Neural cell (in vitro differentiated cells): ENCODE measurements at places on chromosomes 6 and 20. TPM values are rescaled to one million over a fixed set of nuclear protein-coding genes. Genes with fewer than 3 reads are reported as not detected.

Gene NR2E1
- 0.50 and 1.3 TPM in 2 replicates for polyA plus RNA-seq

Gene TUBB2B
- 3,172 and 3,711 TPM in 2 replicates for polyA plus RNA-seq

Gene DYNLT2
- polyA plus RNA-seq, result 1.8 and 2.8 TPM in 2 replicates

Gene BPIFB1
- not detected in 2 replicates for polyA plus RNA-seq

Gene CCN6
- polyA plus RNA-seq, result not detected in 2 replicates

Gene SGK1
- polyA plus RNA-seq, result 10.3 and 10.6 TPM in 2 replicates

Gene AKAP12
- 20.1 and 21.5 TPM in 2 replicates for polyA plus RNA-seq

Gene HDGFL1
- not detected in 2 replicates for polyA plus RNA-seq

Gene SLC4A11
- polyA plus RNA-seq, result 0.19 TPM in 1 of 2 replicates, not detected in the other

Gene RIPPLY2
- 3.5 and 5.0 TPM in 2 replicates for polyA plus RNA-seq

Gene KCNK5
- not detected in 2 replicates for polyA plus RNA-seq

Gene RPL7L1
- 84.6 and 88.5 TPM in 2 replicates for polyA plus RNA-seq

Gene CNBD2
- polyA plus RNA-seq, result 9.5 TPM in 2 replicates

Gene STMN3
- 268 and 322 TPM in 2 replicates for polyA plus RNA-seq

Gene SIRPD
- not detected in 2 replicates for polyA plus RNA-seq

Gene PI3
- polyA plus RNA-seq, result 1.4 TPM in 1 of 2 replicates, not detected in the other

Gene FRK
- not detected in 2 replicates for polyA plus RNA-seq

Gene SALL4
- 1.1 and 1.4 TPM in 2 replicates for polyA plus RNA-seq

Gene ELMO2
- 72.0 and 79.9 TPM in 2 replicates for polyA plus RNA-seq

Gene E2F1
- polyA plus RNA-seq, result 1.8 and 2.3 TPM in 2 replicates

Gene GPX5
- polyA plus RNA-seq, result not detected in 2 replicates

Gene ROS1
- not detected in 2 replicates for polyA plus RNA-seq

Gene BCAS1
- not detected in 2 replicates for polyA plus RNA-seq

Gene ULBP3
- 2.2 and 2.8 TPM in 2 replicates for polyA plus RNA-seq

Gene CASS4
- 0.56 TPM in 1 of 2 replicates, not detected in the other for polyA plus RNA-seq

Gene RAMACL
- polyA plus RNA-seq, result 1.6 and 1.9 TPM in 2 replicates

Gene ERVFRD-1
- polyA plus RNA-seq, result not detected in 2 replicates

Gene MAS1
- not detected in 2 replicates for polyA plus RNA-seq

Gene TXNDC5
- polyA plus RNA-seq, result 34.9 and 37.7 TPM in 2 replicates

Gene BFSP1
- 1.3 and 2.3 TPM in 2 replicates for polyA plus RNA-seq

Gene SLC17A3
- polyA plus RNA-seq, result not detected in 2 replicates

Gene IL22RA2
- polyA plus RNA-seq, result not detected in 2 replicates

Gene UST
- 6.3 and 7.5 TPM in 2 replicates for polyA plus RNA-seq

Gene MLIP
- polyA plus RNA-seq, result 0.32 TPM in 1 of 2 replicates, not detected in the other

Gene ZC2HC1B
- 0.34 TPM in 1 of 2 replicates, not detected in the other for polyA plus RNA-seq

Gene HLA-DQB2
- not detected in 2 replicates for polyA plus RNA-seq

Gene KIF25
- not detected in 2 replicates for polyA plus RNA-seq

Gene CRISP2
- polyA plus RNA-seq, result not detected in 2 replicates

Gene RGS17
- polyA plus RNA-seq, result 38.0 and 44.9 TPM in 2 replicates

Gene NT5E
- 0.08 TPM in 1 of 2 replicates, not detected in the other for polyA plus RNA-seq

Gene SRMS
- not detected in 2 replicates for polyA plus RNA-seq

Gene DLK2
- 17.2 and 19.8 TPM in 2 replicates for polyA plus RNA-seq

Gene UBD
- polyA plus RNA-seq, result not detected in 2 replicates

Gene DZANK1
- polyA plus RNA-seq, result 10.6 and 17.0 TPM in 2 replicates

Gene BPIFB2
- polyA plus RNA-seq, result not detected in 2 replicates

Gene RRAGD
- polyA plus RNA-seq, result 32.2 and 34.1 TPM in 2 replicates

Gene KCNS1
- not detected in 2 replicates for polyA plus RNA-seq

Gene CALHM6
- polyA plus RNA-seq, result 12.0 and 13.9 TPM in 2 replicates
